ENCODE measurements at places on chromosomes 13 and 19.

DNA sequence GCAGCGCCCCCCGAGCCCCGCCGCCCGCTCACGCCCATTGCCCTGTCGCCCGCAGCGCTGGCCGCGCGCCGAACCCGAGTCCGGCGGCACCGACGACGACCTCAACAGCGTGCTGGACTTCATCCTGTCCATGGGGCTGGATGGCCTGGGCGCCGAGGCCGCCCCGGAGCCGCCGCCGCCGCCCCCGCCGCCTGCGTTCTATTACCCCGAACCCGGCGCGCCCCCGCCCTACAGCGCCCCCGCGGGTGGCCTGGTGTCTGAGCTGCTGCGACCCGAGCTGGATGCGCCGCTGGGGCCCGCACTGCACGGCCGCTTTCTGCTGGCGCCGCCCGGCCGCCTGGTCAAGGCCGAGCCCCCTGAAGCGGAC, 518 bp downstream of the KLF2 start:
- DNase-seq, result no peak

GRCh38 chr19:54391589-54392061, 23.6 kb upstream of the TTYH1 start:
- DNase-seq, result no peak

DNA sequence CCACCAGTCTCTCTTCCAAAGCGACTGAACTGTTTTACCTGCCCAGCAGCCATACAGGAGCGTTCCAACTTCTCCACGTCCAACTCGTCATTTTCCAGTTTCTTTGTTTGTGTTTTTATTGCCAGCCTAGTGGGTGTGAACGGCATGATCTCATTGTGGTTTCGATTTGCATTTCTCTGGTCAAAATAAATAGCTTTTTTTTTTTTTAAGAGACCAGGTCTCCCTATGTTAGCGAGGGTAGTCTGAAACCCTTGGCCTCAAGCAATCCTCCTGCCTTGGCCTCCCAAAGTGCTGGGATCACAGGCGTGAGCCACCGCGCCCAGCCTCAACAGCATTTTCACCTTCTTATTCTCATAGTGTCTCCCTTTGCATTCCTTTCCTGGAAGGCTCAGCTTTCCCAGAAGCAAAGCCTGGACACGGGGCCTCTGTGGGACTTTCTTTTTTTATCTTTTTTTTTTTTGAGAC, 4.2 kb upstream of the JSRP1 start:
- DNase-seq, result no peak

DNA sequence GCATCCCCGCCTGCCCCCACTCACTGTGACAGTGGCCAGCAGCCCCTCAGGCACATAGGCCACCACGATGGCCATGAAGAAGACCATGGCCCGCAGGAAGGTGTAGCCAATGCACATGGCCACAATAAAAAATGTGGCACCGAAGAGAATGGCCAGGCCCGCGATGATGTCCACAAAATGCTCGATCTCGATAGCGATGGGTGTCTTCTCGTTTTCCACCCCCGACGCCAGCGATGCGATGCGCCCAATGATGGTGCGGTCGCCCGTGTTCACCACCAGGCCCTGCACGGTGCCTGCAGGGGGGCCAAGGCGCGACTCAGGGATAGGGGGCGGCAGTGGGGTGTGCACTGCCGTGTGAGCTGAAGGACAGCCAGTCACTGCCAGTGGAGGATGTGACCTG, 3.7 kb downstream of the ATP4A start:
- DNase-seq, result no peak

DNA sequence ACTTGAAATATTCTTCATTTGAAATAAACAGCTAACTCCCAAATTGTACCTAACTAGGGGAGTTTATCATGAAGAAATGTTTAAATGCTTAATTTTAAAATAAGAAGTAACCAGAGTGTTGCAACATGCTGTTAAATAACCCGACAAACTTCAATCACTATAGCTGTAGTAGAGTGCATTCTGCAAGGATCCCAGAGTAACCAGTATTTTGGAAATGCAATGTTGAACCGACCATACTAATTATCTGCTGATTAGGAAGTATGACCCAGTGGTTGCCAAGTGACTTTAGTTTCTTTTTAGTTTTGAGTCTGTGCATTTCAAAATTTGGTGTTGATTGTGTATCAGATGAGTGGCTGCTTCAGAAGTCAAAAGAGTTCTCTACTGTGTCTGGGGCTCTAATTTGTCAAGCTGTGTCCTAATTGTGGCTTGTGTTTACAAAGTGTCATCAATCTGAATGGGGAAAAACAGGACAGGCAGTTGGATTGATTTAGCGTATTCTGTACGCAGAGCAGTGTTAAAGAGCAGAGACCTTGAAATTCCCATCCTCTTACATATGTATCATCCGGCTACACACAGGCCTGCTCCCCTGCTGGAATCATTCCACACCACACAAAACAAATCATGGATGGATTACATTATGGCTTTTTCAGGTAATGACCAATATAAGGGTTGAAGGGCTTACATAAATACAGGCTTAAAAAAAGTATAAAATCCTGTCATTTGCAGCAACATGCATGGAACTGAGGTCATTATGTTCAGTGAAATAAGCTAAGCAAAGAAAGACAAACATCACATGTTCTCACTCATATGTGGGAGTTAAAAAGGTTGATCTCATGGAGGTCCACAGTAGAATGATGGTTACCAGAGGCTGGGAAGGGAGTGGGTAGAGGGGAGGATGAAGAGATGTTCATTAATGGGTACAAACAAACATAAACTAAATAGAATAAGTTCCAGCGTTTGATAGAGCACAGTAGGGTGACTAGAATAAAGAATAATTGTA, 351.5 kb downstream of the KLF12 start:
- DNase-seq, result peak; percentile 10
